Renal cortex interstitium (tissue), 15 donors: ENCODE measurements at places on chromosomes 11 and 22. TPM values are rescaled to one million over a fixed set of nuclear protein-coding genes. Genes with fewer than 3 reads are reported as not detected.

Gene CARS1
- polyA plus RNA-seq = 29.0 TPM

Gene MS4A6E
- polyA plus RNA-seq = not detected

Gene DDX10
- 85.4 TPM for polyA plus RNA-seq

Gene ALX4
- 0.20 TPM for polyA plus RNA-seq

- no peak for DNase-seq
Observed at GRCh38 chr22:44362249-44363012, 49.7 kb upstream of the SHISAL1 start.
